Sigmoid colon (tissue), 7 donors: ENCODE measurements at places on chromosomes 16 and 17. TPM values are rescaled to one million over a fixed set of nuclear protein-coding genes. Genes with fewer than 3 reads are reported as not detected.

DNA sequence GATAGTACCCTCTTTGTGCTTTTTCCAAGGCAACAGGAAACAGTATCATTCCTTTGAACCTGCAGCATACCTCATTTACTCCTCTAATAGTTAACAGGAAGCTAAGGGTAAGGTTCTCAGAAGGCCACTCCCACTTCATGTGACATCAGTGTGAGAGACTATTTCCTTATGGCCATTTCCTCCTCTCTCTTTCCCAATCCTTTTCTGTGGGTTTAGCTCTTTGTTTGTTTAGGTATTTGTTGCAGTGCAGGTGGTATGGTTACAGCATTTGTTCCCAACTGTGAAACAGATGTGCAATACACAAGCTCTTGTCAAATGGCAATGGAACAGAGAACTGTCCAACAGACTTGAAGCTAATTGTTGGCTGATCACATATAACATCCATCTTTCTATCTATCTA is 14.7 kb downstream of the TMC5 start:
- no peak for DNase-seq

DNA sequence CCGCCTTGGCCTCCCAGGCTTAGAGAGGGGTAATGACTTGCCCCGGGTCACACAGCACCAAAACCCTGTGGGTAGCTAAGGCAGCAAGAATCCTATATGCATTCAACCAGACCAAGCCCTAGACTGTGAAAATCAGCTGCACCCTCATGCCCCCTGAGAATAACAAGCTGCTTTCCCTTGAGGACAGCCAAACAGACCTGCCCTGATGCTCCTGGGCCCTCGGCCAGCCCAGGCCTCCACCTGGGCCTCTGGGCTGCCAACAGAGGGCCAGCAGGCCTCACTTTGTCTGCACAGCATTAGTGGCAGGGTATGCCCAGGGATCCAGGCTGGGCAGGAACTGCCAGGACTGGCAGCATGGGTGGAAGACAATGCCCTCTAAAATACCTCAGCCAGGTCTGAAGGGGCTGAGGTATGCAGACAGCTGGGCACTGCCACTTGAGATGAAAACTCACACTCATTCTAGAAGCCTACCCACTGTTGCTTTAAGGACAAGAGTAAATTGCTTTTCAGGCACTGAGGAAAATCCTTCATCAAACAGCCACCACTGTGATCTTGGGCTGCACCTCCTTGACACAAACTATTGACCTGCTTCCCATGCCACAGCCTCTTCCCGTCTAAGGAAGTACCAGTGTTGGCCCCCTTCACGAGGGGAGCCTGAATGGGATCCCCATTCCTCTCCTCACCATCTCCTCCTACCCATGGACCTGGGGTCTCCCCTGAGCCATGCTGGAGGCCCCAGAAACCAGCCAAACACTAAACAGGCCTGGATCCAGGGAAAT is 8.8 kb downstream of the ST3GAL2 start:
- DNase-seq, result no peak

- DNase-seq, result no peak
These were observed 45.4 kb upstream of the ARL4D start for GRCh38 chr17:43353393-43353792.

- DNase-seq, result no peak
These were observed 47.3 kb downstream of the TOM1L2 start for GRCh38 chr17:17924857-17925250.

ABHD15 gene
- polyA plus RNA-seq, result 5.4 TPM
